Stimulated activated CD8-positive, alpha-beta memory T cell treated with anti-CD3 and anti-CD28 coated beads, Interleukin-2, amount 100 ng/mL, for 1 hour (primary cell): ENCODE measurements at places on chromosomes 2 and 18.
A peak's percentile ranks its signal among the peaks of the same experiment; 100 is the strongest.

- DNase-seq = no peak
These were observed 7.7 kb downstream of the CIAO1 start for GRCh38 chr2:96273763-96274162.

DNA sequence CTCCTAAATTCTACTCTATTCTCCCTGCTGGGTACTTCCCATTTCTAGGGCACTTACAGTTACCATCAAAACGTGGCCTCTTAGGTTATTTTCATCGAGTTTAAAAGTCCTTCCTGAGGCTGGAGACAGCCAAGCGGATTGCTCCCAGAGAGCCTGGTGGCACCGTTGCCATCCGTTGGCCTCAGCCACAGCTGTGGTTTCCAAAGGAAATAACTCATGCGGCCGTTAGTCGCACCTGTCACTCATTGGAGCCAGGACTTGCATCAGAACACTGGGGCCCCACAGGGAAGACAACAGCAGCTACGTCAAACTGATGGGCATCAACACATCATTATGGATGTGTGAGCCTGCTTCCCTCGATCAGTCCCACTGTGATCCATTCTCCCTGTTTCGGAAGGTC lies 453.4 kb downstream of the BCL11A start:
- no peak for DNase-seq

DNA sequence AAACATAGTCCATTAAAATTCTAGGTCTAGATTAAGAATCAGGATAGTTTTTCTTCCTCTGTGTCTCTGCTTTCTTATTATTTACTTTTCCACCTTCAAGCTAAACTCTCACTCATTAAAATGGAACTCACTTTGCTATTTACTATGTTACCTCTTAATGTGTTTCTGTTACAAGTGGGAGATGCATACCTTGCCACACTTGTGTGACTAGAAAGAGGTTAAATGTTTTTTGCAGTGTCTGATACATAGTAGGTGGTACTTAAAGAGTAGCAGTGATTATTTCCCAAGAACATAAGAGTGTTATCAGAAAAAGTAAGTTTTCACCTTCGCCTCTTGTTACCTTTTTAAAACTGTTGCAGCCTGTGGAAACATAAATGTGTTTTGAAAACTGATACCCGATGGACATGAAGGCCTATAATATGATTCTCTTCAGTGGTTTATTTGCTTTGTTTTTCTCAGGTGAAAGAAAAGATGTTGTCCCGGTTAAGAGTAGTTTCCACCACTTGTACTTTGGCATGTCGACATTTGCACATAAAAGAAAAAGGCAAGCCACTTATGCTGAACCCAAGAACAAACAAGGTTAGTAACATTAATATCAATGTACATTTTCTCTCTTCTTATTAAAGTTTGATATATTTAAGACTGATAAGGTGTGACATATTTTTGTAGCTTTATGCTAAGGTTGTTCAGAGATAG lies 16.6 kb downstream of the ME2 start:
- DNase-seq = no peak

GRCh38 chr2:179860255-179861026 lies 971 bp downstream of the ZNF385B start:
- DNase-seq = no peak

DNA sequence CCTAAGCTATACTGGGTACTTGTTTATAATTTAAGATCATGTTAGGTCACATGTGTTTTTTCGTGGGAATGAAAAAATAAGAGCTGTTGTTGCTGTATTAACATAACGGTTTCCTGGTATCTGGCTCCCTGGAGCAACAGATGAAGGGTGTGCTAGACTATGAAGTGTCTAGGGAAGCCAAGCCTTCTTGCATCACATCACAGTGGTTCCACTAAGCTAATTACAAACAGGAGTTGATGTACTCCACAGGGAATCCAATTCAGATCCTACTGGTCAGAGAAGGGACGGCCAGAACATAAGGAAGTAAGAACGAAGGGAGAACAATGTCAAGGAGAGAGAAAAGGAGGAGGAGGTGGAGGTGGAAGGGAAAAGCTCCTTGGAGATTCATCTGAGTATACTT lies 193.0 kb upstream of the CYP26B1 start:
- no peak for DNase-seq

DNA sequence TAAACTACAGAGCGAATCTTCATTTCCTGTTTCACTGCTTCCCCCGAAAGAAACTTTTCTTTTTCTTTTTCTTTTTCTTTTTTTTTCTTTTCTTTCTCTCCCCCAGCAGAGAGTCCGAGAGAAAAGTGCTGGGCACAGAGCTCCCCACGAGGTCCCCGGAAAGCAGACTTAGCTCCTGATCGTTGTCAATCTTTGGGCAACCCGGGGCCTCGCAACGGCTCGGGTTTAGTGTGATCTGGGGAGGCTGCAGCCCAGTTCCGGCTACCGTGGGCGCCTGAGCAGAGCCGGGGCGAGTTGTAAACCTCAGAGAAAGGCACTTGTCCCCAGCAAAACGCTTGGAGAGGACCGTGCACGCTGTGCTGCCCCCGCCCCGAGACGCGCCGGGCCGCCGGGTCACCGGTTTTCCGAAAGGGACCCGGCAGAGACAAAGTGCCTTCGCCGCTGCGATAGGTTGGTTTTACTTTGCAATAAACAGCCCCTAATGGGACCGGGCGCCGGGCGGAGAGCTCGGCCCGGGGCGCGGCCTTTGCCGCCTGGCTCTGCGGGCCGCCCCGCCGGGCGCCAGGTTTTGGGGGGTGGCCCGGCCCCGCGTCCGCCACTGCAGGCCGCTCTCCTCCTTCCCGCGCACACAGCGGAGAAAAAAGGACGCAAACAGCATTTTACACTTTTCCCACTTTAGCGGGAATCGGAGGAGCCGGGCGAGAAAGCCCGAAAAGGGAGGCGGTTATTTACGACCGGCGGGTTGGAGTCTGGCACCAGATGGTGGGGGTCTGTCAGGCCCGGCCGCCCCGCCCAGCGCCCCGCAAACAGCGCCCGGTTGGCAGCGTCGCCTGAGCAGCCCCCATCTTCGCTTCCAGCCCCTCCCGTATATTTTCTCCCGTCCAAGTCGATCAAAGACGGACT lies 136.0 kb downstream of the INSIG2 start:
- peak; percentile 8 for DNase-seq

DNA sequence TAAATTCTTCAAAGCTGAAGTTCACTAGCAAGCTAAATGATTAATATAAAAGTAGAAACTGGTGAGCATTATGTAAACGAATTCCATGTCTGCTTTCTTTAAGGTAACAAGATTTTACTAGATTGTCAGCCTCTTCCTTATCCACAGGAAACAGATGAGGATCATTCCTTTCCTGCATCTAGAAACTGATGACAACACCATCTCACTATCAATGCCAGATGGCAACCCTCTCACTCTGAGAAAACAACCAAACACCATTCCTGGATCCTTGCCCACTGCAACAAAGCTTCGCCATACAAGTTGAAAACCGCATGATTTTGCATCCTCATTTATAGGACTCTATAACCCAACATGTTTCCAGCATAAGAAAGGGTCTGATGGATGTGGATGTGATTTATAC lies 122.9 kb downstream of the ZNF521 start:
- no peak for DNase-seq

GRCh38 chr18:48922226-48922800 lies 28.5 kb downstream of the SMAD7 start:
- no peak for DNase-seq

DNA sequence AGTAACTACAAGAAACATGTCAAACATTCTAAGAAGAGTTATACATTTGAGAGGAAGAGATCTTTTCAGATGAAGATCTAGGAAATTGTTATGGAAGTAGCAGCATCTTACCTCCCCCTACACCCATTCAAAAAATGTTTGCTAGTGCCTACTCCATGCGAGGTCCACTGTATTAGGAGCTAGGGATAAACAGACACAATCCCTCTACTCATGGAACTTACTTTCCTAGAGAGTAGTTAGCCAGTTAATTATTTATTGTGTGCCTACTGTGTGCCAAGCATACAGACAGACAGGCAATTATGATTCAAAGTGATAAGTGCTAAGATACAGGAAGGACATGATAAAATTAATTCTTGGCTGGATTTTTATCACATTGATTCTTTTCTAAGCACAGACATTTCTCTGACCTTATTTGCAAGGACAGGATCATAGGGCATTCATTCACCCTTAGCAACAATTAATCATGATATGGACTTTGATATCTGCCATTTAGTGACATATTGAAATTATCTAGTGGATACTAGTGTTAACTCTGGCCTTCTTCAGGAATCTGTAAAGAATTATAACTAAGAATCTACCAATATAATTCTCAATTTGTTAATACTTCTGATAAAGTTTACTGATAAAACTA lies 19.6 kb upstream of the TDRD15 start:
- DNase-seq = no peak

DNA sequence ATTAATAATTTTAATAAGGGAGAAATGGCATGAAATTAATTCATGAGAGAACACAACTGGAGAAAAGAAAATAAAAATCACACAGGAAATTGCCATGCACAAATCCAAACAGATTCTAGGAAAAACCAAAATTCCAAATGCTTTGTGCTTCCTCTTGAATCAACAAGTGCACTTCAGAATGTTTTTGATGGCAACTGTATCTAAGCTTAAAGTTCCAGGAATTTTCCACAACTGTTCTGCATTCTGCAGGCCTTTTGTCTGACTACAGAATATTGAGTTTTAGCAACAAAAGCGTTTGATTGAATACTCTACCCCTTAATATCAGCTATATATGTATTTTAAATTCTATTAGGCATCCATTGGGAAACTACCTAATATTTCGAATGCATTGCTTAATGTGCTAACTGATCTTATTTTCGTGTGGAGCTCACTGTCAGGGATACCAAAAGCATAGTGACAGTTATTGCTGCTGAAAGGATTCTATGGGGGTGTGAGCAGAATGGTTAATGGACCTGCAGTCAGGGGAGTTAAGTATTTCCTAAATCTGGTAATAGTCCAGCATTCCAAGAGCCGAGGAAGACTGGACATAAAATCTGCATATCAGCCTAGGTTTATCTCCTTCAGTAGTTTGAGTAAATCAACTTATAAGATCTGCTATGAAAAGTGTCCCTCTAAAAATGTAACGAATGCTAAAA lies 482.7 kb upstream of the POU3F3 start:
- DNase-seq = no peak

DNA sequence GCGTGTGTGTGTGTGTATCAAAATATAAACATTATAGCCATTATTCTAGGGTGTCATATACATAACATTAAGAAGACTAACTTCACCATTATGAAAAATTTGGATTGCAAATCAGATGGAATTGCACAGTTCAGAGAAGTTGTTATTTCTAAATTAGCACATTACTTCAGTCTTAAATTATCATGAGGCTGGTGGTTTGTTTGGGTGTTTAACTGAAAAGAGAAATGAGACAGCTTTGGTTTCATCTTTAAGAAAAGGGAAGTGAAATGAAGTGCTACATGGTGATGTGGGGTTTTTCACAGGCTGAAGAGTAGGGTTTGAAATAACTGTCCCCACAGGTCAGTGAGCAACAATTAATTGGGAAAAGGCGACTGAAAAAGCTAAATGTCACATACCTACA lies 161.2 kb upstream of the XIRP2 start:
- DNase-seq = no peak
